Left colon (tissue), 2 donors: ENCODE measurements at places on chromosomes 3 and 15.
A peak's percentile ranks its signal among the peaks of the same experiment; 100 is the strongest.

DNA sequence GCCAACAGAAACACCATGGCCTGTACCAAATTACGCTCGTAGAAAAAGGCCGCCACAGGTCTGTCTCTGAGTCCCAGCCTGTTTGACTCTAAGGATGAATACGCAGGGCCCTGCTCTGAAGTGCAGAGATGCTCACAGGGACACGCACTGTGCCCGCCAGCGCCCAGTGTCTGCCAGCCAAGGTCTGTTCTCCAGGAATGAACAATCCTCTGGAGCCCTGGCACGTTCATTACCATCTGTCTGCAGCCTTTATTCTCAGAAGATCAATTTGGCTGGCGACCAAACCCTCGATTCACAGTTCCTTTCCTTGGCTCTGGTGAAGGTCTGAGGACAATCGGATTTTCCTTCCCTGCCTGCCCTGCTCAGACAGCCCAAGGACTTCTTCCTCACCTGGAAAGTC, 66.3 kb downstream of the NIPA2 start:
- DNase-seq, result no peak

- no peak for DNase-seq
These were observed 31.0 kb downstream of the ACAP2 start for GRCh38 chr3:195411836-195412235.

GRCh38 chr3:182508919-182509711, 284.2 kb upstream of the ATP11B start:
- no peak for DNase-seq

DNA sequence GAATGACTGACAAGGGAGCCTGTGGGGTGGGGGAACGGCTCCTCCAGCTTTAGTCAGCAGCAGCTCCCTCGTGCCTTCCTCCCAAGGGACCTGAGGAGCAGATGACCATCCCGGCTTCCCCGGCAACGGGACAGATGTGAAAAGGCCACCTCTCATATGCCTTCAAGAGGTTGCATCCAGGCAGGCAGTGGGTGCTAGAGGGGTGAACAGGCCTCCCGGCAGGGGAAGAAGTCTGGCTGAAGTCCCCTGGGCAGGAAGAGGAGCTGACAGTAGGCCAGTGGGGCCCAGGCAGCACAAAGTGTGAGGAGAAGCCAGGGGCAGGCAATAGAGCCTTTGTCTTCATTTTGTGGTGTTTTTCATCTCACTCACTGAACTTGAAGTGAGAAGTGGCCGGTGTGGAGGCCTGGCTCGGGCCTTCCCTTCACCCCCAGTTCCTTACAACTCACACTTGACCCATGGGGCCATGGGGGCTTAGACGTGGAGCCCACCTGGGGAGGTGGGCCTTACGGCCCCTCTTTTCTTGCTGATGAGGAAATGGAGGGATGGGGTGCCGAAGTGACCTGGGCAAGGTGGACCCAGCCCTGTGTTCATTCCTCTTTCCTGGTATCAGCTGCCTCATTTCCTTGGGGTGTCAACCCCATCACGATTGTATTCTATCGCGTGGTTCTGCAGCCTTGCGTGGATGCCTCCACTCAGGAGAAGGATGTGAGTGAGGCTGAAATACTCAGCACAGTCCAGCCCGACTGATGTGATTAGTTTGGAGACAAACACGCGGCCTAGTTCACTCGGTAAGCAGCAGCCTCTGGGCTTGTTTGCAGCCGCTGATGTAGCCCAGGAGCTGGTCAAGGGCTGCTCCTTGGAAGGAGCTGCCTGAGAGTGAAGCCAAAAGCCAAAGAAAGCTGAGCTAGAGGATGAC, 115.5 kb upstream of the ALDH1A3 start:
- peak; percentile 19 for DNase-seq

GRCh38 chr3:111336511-111336910, 205.5 kb upstream of the CD96 start:
- no peak for DNase-seq

GRCh38 chr3:195546130-195546560, 3.0 kb upstream of the PPP1R2 start:
- no peak for DNase-seq

- DNase-seq, result no peak
These were observed 131.4 kb downstream of the TMCO5A start for GRCh38 chr15:38065721-38066345.

DNA sequence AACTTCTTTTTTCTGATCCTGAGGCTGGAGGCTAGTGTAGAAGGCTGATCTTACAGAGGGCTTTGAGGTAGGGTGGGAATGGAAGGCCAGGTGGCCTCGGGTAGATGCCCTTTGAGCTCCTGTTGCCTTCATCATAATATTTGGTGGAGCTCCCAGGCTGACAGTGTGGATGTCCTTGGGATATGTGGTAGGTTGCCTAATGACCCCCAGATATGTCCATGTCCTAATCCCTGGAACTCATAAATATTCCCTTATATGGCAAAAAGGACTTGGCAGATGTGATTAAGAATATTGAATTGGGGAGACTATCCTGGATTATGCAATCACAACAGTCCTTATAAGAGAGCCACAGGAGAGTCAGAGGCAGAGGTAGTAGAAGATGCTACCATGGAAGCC, 5.5 kb downstream of the ADAMTSL3 start:
- DNase-seq, result no peak
